LoVo (cell line): ENCODE measurements at places on chromosomes 11 and 22.

DNA sequence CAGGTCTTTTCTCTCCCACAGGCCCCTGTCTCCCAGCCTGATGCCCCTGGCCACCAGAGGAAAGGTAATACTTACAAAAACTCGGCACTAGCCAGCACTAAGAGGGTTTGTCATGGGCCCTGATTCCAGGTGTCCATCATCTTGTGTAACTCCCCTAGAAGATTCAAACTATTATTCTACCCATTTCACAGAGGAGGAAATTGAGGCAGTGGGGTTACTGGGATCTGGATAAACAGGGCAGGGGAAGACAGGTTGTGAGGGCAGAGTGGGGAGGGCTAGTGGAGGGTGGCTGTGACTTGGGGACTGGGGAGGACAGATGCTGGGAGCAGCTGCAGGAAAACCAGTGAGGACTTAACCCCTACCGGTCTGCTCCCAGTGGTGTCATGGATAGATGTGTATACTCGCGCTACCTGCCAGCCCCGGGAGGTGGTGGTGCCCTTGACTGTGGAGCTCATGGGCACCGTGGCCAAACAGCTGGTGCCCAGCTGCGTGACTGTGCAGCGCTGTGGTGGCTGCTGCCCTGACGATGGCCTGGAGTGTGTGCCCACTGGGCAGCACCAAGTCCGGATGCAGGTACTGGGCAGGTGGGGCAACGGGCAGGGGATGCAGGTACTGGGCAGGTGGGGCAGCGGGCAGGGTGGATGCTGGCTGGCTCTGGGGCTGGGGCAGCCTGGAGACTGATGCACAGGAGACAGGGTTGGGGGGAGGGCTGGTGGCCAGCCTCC, 1.2 kb downstream of the VEGFB start:
- no peak for DNase-seq

DNA sequence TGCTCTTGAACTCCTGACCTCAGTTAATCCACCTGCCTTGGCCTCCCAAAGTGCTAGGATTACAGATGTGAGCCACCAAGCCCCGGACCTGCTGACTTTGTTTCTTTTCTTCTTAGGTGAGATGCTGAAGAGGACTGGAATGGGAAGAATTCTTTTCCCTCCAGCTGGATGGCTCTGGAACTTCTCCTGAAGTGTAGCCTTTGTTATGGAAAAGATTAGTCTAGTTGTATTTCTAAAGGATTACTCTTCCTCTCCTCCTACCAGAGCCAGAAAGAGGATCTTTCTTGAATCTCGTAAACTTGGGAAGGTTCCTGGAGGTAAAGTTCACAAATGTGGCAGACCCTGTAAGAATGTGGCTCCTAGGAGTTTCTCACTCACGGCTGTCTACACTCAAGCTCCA, 95.4 kb upstream of the LARGE1 start:
- DNase-seq, result no peak

GRCh38 chr11:76610871-76611475, 59.6 kb downstream of the LRRC32 start:
- DNase-seq, result no peak

GRCh38 chr11:116233561-116233960, 539.2 kb downstream of the BUD13 start:
- DNase-seq, result no peak

DNA sequence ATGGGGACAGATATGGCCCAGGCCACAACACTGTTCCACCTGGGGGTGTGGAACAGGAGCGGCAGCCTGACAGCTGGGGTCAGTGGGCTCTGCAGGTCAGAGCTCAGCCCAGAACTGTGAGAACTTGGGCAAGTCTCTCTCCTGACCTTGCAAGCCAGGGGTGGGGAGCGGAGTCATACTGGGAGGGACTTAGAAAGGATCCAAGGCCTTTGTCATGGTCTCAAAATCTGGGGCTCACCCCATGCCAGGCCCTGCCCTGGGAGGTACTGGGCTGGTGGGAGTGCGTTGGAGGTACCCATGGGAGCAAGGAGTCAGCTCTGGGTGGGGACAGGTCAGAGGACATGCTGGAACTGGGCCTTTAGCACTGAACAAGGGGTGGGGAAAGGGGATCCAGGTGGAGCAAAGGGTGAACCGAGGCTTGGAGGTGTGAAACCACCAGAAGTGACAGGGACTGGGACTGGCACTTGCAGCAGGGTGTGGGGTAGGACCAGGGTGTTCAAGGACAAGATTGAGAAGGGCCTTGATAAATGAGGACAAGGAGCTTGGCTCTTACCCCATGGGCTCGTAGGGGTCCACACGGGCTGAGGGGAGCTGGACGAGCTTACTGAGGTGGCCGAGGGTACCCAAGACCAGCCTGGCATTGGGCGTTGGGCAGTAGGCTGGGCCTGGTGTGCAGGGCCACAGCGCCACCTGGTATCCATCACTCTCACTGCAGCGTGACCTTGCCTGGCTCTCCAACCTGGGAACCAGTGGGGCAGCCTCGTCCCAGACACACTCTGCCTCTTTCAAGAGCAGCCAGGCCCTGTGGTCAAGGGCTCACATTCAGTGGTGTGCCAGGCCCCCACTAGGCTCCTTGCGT, 7.4 kb upstream of the PMM1 start:
- peak; percentile 20 for DNase-seq

GRCh38 chr22:39534591-39535356, 2.2 kb upstream of the RPS19BP1 start:
- DNase-seq, result peak; percentile 79

GRCh38 chr11:74175920-74176319, 4.8 kb downstream of the PPME1 start:
- no peak for DNase-seq

DNA sequence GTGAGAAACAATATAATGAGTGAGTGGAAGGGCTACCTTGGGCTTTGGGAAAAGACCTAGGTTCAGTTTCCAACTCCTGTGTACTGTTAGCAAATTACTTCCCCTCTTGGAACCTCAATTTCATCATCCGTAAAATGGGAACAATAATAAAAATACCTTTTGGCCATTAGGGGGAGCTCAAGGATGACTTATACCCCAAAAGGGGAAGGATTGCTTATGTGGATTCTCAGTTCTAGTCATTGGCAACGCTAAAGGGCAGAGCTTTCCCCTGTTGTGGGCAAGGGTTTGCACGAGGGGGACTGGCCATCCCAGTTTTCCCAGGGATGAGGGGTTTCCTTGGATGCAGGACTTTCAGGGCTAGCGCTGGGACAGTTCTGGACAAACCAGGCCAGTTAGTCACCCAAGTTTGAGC, 3.1 kb upstream of the COMMD9 start:
- peak; percentile 58 for DNase-seq
